ENCODE measurements at places on chromosomes 4 and X.

DNA sequence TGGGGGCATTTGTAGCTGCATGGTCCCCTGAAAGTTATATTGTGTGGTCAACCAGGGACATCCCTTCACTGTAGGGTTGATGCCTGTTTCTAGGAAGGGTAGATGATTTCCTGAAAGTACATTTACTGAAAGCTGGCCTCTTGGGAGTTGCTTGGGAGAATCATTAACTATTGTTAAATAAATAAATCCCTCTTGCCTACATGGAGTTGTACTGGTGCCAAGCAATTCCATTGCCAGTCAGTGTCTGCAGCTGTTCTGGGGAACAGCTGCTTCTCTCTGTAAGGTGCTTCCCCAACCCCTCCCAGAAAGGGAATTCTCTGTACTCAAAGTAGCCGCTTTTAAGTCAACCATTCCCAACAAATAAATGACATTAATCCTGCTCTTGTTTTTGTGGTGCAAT is 51.1 kb downstream of the C4orf51 start:
- no peak for DNase-seq

GRCh38 chrX:56125946-56126345 is 106.2 kb upstream of the KLF8 start:
- DNase-seq, result no peak

DNA sequence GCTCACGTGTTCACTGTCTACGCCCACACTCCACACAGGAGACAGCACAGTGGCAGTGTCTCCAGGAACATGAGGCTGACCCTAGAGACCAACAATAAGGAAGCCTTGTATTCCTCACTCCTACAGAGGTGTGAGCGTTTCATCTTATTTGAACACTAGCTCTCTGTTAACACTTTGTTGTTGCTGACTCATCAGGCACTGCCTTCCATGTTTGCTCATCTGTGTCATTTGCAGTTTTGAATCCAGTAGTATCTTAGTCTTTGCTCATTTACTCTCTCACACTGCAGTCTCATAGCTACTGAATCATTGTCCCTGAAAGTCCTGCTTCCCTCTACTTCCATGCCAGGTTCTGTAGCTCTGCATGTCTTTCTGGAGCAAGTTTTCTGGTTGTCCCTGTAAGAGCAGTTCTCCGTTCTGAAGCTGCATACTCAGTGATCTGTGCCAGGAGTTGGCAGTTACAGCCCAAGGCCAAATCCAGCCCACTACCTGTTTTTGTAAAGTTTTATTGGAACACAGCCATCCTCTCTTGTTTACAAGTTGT is 80.3 kb upstream of the DCLK2 start:
- no peak for DNase-seq

GRCh38 chrX:18146954-18147353 is 73.7 kb downstream of the BEND2 start:
- DNase-seq, result no peak

DNA sequence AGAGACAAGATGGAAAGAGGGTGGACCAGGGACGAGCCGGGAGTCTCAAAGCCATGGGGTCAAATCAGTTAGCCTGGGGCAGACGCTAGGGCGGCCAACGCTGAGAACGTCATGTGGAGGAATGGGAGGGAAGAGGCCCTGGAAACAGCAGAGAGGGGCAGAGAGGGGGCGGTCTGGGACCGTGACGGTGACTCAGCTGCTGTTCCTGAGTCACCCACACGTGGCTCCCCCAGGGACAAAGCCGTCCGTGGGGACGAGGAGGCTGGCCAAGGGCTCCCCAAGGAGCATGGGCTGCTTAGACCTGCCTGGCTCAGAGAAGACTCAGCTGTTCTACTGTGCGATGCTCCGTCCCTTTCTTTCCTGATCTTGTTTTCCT is 108.4 kb upstream of the LRPAP1 start:
- no peak for DNase-seq

- no peak for DNase-seq
These were observed 95.1 kb downstream of the NHS start for GRCh38 chrX:17470136-17470535.

- DNase-seq, result no peak
These were observed 7.0 kb downstream of the CHST7 start for GRCh38 chrX:46580613-46581012.

GRCh38 chr4:175536852-175537453 is 275.1 kb downstream of the GPM6A start:
- no peak for DNase-seq

GRCh38 chr4:1010395-1011021 is 918 bp upstream of the FGFRL1 start:
- peak; percentile 29 for DNase-seq

GRCh38 chr4:60724623-60725022 is 475.5 kb upstream of the ADGRL3 start:
- no peak for DNase-seq

- no peak for DNase-seq
These were observed 161.2 kb upstream of the FRG1 start for GRCh38 chr4:189779281-189779980.

DNA sequence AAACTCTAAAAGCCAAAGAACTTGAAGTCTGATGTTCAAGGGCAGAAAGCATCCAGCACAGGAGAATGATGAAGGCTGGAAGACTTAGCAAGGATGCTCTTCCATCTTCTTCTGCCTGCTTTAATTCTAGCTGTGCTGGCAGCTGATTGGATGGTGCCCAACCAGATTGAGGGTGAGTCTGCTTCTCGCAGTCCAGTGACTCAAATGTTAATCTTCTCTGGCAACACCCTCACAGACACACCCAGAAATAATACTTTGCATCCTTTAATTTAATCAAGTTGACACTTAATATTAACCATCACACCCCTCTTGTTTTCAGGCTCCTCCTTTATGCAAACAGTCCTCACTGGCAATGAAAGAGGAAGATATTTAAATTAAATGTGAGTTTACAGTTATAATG is 321.7 kb downstream of the TEX13C start:
- no peak for DNase-seq

GRCh38 chr4:169282429-169283113 is 11.8 kb upstream of the SH3RF1 start:
- DNase-seq, result no peak

DNA sequence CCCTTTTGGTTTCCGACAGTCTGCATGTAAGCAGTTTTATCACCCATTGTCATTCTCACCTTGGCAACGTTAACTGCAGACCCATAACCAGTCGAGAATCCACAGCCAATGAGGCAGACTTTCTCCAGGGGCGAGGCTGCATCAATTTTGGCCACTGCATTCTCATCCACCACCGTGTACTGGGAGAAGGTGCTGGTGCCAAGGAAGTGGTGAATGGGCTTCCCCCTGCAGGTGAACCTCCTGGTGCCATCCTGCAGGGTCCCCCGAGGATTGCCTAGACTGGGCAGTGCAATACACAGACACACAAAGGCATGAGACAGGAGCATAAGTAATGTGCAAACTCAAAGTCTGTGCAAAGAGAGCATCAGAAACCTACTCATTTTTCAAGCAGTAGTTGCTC is 5.4 kb downstream of the ADH1B start:
- DNase-seq, result no peak

DNA sequence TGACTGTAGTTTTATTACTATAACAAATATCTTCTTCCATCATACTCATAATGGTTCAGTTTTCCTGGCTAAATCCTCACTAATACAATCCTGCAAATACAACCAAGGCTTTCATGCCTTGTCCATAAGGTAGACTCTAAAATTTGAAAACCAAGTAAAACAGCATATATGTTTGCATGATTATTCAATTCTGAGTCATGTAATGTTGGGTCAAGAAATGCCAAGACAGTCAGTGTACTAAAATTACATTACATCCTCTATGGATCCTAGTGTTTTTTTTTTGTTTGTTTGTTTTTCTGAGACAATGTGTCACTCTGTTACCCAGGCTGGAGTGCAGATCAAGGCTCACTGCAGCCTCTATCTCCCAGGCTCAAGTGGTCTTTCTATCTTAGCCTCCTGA is 38.6 kb upstream of the TEX13D start:
- DNase-seq, result no peak

- DNase-seq, result no peak
These were observed 492.9 kb downstream of the INPP4B start for GRCh38 chr4:142353149-142353738.

GRCh38 chr4:119726505-119726904 is 97.9 kb upstream of the PDE5A start:
- DNase-seq, result no peak

DNA sequence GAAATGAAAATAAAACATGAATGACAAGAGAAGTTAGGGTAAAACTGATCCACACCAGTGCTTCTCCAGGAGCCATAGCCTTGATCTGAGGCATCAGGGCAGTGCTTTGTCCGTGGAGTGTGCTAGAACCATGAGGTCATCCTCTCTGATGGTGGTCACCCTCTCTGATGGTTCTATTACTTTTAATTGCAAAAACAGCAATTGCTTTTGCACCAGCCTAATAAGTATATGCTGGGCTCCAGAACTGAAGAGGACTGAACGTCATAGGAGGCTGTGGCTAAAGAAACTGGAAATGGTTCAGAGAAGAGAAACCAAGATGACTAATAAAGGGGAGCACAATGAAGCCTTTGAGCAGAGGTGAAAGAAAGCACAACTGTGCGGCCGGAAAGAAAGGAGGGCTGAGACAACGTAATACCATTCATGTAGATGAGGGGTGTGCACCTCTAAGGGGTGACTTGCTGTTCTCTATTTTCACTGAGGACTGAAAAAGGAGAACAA is 17.0 kb upstream of the TMEM154 start:
- peak; percentile 16 for DNase-seq

GRCh38 chrX:125475482-125475881 is 155.8 kb downstream of the TEX13C start:
- no peak for DNase-seq

DNA sequence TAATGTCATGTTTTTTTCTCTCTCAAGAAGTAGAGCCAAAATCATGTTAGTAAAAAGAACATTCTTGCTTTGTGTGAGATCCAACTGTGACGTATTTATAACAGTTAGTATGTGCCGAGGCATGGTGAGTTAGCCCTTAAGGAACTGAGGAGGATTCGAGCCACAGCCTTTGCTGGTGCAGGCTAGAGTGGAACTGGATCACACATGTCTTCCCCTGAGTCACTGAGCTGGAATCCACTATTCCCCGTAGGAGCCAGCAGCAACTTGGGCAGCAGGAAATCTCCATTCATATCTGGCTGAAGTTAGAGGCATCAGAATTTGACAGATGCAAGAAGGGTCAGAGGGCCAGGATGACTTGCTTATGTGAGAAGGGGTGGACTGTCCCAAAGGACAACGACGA is 144.6 kb upstream of the KIT start:
- no peak for DNase-seq

GRCh38 chrX:53263597-53264094 is 17.7 kb downstream of the IQSEC2 start:
- DNase-seq, result peak; percentile 38

DNA sequence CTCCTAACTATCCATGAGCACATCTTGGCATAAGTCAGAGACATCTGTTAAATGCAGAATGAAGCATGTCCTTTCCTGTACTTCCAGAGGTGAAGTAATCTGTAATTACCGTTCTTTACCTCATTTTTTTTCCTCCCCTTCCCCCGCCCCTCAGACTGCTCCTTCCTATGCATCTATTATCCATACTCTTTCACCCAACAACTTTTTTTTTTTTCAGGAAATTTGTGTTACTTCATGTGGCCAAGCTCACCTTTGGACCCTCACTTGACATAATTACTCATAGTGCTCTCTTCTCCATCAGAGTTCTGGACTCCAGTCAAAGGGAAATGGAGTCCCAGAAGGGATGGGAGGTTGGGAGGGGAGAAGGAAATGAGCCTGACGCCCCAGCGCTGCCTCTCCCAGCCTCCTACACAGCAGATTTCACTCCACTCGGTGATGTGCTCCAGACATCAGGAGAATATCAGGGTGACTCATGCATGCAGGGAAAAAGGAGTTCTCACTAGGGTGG is 568.8 kb downstream of the STIM2 start:
- no peak for DNase-seq

DNA sequence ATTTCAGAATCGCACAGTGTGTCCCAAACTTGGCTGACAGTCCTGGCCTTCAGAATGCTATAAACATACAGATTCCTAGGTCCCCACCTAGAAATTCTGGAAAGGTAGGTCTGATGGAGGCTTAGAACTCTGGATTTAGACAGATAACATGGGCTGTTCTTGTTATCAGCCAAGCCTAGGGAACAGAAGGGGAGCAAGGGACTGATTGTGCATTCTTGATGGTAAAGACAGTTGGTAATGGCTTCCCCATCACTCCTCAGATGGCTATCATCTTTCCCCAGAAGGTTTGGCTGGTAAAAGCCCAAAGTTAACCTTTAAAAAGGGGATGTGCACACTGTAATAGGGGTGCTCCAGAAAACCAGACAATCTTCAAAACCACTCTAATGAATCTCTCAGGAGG is 35.7 kb downstream of the DIPK2B start:
- no peak for DNase-seq
